SW 1271 (cell line): ENCODE measurements at places on chromosomes 5 and 9.

DNA sequence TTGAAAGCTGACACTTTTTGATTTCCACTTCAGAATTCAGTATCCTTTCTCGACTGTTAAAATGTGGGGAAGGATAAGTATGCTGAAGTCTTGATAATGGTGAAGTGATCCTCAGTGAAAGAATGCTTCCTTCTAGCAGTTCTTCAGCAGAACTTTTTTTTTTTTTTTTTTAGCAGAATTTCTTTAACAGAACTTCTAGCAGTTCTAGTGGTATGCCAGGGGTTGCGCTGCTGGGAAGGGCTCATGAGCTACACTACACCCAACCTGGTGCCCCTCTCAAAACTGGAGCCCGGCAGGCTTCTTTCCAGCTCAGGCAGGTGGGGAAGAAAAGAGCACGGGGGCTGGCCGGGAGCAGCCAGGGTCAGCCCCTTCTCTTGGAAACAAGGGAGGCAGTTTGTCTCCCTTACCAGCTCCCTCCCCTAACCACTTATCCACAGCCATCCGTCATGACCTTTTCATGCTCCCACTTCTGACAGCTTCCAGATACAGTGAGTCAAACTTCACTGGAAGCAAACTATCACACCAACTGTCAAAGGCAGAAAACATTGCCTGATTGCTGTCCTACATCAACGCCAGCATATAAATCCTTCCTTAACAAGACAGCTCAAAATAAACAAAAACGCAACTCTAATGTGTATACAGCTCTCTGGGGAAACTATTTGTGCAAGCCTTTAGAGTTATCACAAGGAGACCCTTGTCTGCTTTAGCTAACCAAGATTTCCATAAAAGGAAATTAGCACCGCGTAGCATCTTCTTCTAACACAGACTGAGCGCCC is 211.5 kb downstream of the GAPVD1 start:
- DNase-seq: no peak

- no peak for DNase-seq
These were observed 100.1 kb upstream of the MRPS30 start for GRCh38 chr5:44708602-44709001.

GRCh38 chr9:87267251-87268070 is 230.2 kb upstream of the DAPK1 start:
- no peak for DNase-seq

DNA sequence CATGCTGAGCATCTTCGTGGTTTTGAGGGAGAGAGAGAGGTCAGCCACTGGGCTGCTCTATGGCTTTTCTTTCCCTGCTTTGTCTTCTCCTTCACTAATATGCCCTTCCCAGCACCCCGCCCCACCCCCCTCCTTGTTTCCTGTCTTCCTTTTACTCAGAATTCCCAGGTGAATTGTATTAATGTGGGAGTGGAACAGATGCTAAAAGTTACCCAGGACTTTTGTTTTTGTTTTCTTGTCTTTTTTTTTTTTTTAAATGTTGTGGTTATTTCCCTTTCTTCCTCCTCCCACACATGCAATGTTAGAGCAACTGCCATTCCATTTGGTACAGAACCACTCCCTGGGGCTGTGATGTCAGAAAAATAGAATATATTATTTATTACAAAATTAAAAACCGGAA is 442.7 kb upstream of the CD180 start:
- no peak for DNase-seq

DNA sequence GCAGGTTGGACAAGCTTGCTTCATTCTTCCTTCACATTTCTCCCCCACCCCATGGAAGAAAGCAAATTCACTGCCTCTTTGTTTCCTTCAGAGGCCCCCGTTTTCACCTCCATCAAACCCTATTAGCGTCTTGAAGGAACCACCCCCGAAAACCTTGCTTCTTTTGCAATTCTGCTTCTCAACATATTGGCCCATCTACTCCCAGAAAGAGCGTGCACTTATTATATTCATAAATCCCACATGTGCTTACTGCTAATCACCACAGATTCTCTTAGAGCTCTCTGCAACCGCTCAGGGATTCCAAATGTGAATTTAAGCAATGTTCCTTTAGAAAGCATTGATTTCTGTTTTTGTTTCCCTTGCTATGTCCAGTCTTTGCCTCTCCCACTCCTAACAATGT is 1.1 kb downstream of the F2RL2 start:
- no peak for DNase-seq
